ENCODE measurements at places on chromosomes 11 and 22. TPM values are rescaled to one million over a fixed set of nuclear protein-coding genes. Genes with fewer than 3 reads are reported as not detected.

CCDC116 gene
- 0.38 TPM for total RNA-seq

RSF1 gene
- 45.8 TPM for total RNA-seq

KCNE3 gene
- 0.33 TPM for total RNA-seq

INSC gene
- total RNA-seq = not detected

MS4A5 gene
- not detected for total RNA-seq

TMEM121B gene
- total RNA-seq = 0.48 TPM

RASL10A gene
- 1.3 TPM for total RNA-seq

PACSIN2 gene
- total RNA-seq = 69.5 TPM

SLC16A8 gene
- not detected for total RNA-seq

HRAS gene
- total RNA-seq = 50.5 TPM

All from vein endothelial cell (primary cell).